Heart right ventricle (tissue), 16 donors: ENCODE measurements at places on chromosomes 3 and 15. TPM values are rescaled to one million over a fixed set of nuclear protein-coding genes. Genes with fewer than 3 reads are reported as not detected.

DNA sequence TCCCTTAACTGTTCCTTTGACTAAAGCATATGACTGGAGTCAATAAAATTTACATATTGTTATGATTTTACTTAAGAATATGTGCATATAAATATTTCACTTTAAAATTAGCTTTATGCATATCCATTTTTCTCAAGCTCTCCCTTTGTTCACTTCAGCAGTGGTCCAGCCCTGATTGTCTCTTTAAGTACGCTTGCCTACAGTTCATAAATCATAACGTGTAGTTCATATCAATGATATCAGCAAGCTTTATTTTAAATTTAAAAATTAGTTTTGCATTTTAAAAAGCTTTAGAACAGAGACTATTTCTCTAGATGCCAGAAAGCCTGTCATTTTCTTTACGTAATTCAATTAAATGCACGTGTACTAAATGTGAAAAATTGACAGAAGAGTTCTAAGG, 721.9 kb downstream of the OTOL1 start:
- no peaks in the 10 kb centered on the region for H3K36me3 ChIP-seq
- no peaks in the 10 kb centered on the region for H3K27me3 ChIP-seq
- no peak overlapping the region for H3K4me3 ChIP-seq
- H3K27ac ChIP-seq = no peak overlapping the region

GRCh38 chr3:192940129-192940528, 22.5 kb upstream of the MB21D2 start:
- no peaks in the 10 kb centered on the region for H3K36me3 ChIP-seq
- no peaks in the 10 kb centered on the region for H3K27me3 ChIP-seq
- H3K27ac ChIP-seq = no peak overlapping the region

FHIT gene
- 17.2 TPM for total RNA-seq

DNA sequence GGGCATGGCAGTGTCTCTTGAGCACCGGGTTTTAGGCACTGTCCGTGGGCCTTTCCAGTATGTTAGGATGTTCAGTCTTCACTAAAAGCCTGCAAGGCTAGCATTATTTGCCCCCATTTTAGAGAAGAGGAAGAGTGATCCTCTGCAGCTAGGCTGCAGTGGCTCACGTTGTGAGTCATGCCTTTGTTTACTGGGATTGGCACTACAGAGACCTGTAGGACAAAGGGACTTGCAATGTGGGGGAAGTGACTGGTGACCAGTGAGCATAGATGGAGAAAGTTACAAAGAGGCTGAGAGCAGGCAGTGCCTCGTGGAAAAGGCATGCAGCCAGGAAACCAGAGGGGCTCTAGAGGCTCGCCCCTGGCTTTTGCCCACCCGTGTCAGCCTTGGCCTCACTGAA, 26.8 kb upstream of the CPNE9 start:
- H3K27me3 ChIP-seq = no peaks in the 10 kb centered on the region
- no peak overlapping the region for H3K4me3 ChIP-seq
- peaks cover 100% of the 10 kb centered on the region for H3K36me3 ChIP-seq
- DNase-seq = no peak
- H3K27ac ChIP-seq = no peak overlapping the region

MB21D2 gene
- 4.4 TPM for total RNA-seq

GRCh38 chr3:159988617-159989271, at the start of gene IL12A:
TSS of gene IL12A (plus strand) at chr3:159988835.
- H3K27ac ChIP-seq = peak within 1 kb of the TSS; percentile 19
- H3K4me1 ChIP-seq = peaks cover 10% of the 10 kb centered on the region
- DNase-seq = peak; percentile 85
- H3K27me3 ChIP-seq = no peaks in the 10 kb centered on the region
- H3K4me3 ChIP-seq = peak within 1 kb of the TSS; percentile 50
